ENCODE measurements at places on chromosomes 11 and 22.
A peak's percentile ranks its signal among the peaks of the same experiment; 100 is the strongest.

DNA sequence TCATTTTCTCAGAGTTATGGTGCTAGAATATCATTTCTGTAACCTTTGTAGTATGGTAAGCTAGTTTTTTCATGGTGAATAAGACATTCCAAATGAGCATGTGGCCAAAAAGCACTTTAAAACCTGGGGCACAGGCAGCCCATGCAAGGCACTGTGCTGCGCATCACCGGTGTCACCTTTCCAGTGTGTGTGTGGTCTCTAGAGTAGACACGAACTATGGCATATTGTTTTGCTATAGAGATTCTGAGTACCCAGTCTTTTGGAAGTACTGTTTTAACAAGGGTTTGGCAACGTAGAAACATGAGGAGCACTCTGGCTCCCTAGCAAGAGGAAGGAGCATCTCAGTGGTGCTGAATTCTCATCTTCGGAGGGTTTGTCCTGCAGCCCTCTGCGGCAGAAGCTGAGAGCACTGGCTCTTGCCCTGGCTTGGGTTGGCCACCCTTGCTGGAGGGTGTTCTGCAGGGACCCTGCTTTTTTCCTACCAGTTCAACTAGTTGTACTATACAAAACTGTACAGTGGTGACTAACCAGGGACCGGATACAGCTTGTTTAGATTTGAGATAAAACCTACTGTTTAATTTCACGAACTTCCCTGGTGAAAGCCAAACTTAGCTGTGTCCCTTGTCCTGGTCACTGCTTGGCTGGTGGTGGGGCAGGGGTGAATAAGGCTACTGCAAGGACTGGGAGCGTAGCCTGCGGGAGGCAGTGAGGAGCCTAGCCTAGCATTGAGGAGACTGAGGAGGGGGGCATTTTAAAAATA, 135.7 kb downstream of the ATXN10 start:
- DNase-seq = no peak

- DNase-seq = no peak
Measured at GRCh38 chr11:103530257-103530656, 421.0 kb downstream of the DYNC2H1 start.

DNA sequence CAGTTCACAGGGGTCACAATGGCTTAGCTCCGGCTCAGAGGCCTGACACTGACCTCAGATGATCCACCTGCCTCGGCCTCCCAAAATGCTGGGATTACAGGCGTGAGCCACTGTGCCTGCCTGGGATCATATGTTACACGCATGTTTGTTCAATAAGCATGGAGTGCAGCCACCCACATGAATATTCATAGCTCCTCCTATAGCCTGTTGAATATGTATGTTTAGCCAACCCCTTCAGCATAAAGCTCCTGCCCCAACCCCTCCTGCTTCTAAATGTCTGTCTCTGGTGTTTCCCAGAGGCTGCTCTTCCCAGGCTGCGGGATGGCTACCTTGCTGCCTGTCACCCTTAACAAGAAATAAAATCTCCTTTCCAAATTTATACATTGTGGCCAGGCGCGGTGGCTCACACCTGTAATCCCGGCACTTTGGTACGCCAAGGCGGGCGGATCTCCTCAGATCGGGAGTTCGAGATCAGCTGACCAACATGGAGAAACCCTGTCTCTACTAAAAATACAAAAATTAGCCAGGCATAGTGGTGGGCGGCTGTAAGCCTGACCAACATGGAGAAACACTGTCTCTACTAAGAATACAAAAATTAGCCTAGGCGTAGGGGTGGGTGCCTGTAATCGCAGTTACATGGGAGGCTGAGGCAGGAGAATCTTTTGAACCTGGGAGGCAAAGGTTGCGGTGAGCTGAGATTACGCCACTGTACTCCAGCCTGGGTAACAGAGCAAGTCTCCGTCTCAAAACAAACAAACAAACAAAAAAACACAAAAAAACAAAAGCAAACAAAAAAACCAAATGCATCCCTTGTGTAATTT, 1.1 kb upstream of the APOBEC3F start:
- no peak for DNase-seq

GRCh38 chr11:6405052-6405667, 13.7 kb downstream of the APBB1 start:
- no peak for DNase-seq

DNA sequence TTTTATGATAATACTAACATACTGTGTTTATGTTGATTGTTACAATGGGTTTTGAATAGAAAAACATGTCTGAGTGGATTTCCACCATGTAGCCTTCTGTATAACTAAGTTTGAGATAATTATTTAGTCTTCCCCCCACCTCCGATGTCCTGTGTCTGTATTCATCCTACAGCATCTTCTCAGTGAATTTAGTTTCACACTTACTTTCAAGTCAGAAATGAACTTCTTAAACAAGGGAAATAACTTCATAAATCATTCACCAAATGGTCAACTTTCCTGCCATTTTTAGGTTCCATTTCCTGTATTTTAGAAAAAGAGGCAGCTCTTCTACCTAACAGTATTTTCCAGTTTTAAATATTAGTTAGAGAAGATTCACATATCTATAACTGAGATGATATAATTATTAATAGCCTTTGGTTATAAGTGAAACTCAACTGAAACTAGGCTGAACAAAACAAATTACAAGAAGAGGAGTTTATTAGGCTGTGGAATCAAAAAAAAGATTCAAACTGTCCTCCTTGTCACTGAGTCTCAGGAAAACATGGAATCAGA, 3.5 kb downstream of the OR51B5 start:
- DNase-seq = no peak

GRCh38 chr11:94211261-94211830, 82.7 kb downstream of the PANX1 start:
- DNase-seq = no peak

DNA sequence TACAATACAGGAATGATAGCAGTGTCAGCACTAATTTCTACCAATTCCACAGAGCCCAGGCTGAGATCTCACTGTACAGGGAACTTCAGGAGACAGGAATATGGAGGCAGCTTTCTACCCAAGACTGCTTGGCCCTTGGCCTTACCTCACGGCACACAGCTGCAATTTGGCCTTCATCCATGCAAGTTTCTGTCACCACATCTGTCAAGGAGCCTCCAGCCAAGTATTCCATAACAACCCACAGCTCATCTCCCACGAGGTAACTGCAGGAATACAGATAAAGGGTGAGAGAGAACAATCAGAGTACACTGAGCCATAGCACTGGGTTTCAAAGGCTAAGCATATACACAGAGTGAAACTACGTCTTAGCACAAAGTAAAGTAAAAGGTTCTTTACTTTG, 39.0 kb upstream of the GDPD4 start:
- DNase-seq = no peak

- DNase-seq = no peak
Measured at GRCh38 chr22:29541845-29542244, 11.7 kb downstream of the THOC5 start.

- no peak for DNase-seq
Measured at GRCh38 chr11:1271002-1271401, 38.4 kb downstream of the TOLLIP start.

DNA sequence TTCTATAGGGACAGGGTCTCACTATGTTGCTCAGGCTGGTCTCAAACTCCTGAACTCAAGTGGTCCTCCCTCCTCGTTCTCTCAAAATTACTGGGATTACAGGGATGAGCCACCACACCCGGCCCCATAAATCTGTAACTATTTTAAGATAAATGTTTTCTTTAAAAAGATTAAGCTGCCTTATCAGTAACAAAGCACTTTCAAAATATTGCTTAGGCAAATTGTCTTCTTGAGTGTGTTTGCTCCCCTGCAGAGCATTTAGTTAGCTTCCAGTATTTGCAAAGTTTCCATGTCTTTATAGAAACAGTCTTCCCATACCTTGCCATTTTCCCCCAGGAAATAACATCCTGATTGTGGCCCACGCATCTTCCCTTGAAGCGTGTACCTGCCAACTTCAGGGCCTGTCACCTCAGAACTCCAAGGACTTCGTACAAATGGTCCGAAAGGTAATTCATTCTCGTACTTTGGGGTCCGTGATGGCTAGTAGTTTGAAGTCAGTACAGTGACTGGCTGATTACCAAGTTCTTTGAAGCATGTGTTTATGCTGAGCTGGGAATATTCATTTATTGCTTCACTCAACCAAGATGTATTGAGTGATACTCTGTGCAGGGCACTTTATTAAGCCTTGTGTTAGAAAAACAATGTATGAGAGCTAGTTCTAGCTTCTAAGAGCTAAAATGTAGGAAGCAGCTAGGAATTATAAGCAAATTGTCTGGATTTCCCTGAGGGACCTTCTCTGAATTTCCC, 30.4 kb upstream of the CRTAM start:
- no peak for DNase-seq

- no peak for DNase-seq
Measured at GRCh38 chr22:41034706-41035105, 57.7 kb upstream of the EP300 start.

- DNase-seq = no peak
Measured at GRCh38 chr11:132373405-132374143, 1003.2 kb downstream of the NTM start.

DNA sequence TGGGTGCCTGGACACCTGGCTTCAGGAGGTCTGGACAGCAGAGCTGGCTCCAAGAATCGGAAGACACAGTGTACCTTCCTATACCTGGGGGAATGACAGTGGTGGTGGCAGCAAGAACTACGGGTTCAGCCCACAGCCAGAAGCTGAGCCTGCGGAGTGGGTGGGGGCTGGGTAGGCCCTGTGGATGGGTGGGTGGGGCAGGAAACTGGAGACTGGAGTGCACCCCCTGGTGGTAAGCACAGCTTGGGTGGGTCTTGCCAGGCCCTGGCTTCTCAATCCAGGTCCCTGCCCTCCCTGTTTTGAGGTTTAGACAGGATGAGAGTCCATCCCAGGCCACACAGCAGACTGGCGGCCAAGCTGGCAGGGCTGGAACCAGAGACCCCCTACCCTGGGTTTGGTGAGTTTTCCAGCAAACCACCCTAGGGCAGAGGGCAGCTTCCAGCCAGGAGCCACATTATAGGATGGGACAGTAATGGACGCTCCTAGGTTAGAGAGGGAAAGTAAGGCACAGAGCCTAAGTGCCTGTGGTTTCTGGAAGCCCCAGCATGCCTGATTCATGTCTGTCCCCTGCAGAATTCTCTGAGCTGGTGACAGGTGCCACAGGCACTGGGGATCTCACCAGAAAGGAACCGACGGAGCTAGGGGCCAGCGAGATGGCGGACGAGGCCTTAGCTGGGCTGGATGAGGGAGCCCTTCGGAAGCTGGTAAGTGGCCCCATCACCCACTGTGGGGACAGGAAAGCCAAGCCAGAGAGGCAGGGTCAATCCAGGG, 1.7 kb downstream of the SMTN start:
- DNase-seq = peak; percentile 65

- peak; percentile 75 for DNase-seq
Measured at GRCh38 chr11:122743949-122744348, 88.4 kb downstream of the UBASH3B start.

GRCh38 chr11:4436411-4436810, 12.7 kb upstream of the OR52K2 start:
- no peak for DNase-seq

GRCh38 chr11:70727899-70728620, 329.7 kb downstream of the CTTN start:
- DNase-seq = no peak

GRCh38 chr11:26599425-26599824, 27.4 kb upstream of the MUC15 start:
- DNase-seq = no peak

DNA sequence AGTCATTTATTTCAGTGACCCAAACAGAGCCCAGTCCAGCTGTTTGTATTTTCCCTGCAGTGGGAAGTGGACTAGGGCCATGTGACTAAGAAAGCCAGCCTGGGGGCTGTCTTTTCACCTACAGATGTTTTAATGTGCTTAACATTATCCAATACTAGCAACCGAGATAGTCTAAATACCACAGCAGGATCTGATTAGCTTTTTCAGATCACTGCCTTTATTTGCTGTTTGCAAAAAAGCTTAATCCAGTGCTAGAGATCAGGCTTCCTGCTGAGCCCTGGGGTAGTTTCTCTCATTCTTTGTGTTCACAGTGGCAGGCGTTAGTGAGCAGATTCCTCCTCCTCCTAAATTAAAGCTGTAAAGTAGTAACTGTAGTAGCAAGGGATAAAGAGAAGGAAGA, 35.0 kb downstream of the ZC3H12C start:
- no peak for DNase-seq

- DNase-seq = no peak
Measured at GRCh38 chr11:61773356-61773755, 19.0 kb downstream of the TMEM258 start.

GRCh38 chr11:65786786-65787636, at the start of gene OVOL1:
TSS of gene OVOL1 (plus strand) at chr11:65787063. CDS start at chr11:65787374, 311 bp downstream.
- DNase-seq = no peak

GRCh38 chr11:68509066-68509465, 48.5 kb downstream of the PPP6R3 start:
- no peak for DNase-seq

GRCh38 chr11:126155402-126156187, 55.9 kb downstream of the RPUSD4 start:
- DNase-seq = no peak

- no peak for DNase-seq
Measured at GRCh38 chr11:76863196-76863777, 2.6 kb downstream of the ACER3 start.

GRCh38 chr22:20428496-20429253, 8.9 kb downstream of the SCARF2 start:
- no peak for DNase-seq

- DNase-seq = no peak
Measured at GRCh38 chr11:35185696-35186095, 46.7 kb downstream of the CD44 start.

DNA sequence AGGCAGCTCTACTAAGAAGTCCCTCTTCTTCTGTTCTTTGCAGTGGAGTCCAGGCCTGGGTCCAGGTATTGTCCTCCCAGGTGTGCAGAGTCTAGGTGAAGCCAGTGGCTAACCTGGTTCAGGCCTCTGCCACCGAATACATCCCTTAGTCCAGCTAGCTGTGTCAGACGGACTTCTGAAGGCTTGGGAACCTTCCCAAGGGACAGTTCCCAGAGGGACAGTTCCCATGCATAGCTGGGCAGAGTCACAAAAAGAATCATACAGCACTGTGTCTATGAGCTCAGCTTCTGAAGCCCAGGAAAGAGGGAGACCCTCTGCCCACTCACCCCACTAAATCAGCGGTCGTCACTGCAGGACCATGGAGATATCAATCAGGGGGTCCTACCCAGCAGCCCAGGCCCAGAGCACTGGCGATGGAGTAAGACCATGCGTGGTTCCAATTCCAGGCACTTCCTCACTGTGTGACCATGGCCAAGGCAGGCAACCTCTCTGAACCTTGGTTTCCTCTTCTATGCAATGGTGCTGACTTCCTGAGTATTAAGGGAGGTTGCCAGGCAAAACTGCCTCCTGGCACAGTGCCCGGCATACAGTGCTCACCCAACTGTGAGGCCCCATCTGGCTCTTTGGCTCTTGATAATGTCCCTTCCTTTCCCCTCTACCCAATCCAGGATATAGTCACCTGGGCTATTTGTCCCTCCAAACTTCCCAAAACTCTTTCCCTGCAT, 3.4 kb downstream of the MS4A10 start:
- no peak for DNase-seq

Data from stimulated activated CD4-positive, alpha-beta T cell treated with anti-CD3 and anti-CD28 coated beads, Interleukin-4, amount 100 ng/mL, for 48 hours (primary cell).